ENCODE measurements at places on chromosomes 12 and 14.

DNA sequence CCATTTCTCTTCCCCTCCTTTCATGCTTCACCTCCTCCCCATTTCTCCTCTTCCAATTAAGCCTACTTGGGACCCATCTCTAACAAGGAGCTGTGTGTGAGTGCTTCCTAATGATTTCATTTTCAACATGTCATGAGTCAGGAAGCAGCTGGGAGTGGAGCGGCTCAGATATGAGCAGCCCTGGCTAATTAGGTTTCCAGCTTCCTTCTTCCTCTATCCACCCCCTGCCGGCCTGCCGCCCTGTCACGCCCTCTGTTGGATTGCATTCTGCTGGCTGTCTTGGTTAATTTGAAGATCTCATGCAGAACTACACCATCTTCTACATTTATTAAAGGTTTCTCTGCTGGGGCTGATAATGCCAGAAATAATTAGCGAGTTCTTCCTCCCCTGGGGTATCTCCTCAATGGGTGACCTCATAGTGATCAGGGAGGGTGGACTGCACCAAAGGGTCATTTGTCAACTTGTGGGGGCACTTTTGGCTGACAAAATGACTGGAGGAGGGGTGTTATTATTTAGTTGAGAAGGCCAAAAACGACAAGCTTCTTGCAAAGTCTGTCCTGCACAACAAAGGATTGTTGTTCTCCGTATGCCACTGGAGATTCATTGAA lies 300.9 kb upstream of the SRRM4 start:
- no peak for DNase-seq

DNA sequence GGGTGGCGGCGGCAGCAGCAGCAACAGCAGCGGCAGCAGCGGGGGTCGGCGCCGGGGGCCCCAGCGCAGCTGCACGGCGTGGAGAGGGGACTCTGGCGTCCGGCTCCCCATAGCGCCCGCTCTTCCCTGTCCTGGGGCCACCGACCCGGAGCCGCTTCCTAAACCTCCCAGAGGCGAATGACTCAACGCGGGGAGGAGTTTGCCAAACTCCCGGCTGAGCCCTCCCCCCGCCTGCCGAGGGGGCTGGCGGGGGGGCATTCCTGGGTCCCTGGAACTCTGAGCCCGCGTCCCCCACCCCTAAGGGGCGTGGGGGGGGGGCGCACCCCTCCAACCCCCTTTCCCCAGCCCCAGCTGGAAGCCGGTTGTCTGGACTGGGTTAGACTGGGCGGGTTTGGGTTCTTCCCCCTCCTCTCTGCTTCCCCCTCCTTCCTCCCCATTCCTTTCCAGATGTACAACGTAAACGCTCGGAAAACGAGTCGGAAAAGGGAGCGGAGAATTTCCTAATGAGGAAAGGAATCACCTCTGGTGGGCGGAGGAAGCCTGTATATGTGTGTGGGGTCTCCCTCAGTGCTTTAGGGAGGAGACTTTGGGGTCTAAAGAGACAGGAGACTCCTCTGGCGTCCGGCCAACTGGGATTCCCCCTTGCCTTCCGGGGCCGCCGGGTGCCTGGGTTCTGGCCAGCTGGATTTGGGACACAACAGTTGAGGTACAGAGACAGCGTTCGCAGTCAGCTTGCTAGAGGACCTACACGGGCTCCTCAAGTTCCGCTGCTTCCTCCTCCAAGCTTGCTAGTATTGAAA lies at the start of gene ITGA5:
Gene ITGA5, minus strand, starts transcription at position 179 of the 800 bp plus-strand sequence. Its CDS starts 68 bp downstream, at position 111.
- DNase-seq: no peak

GRCh38 chr14:28596391-28596790 lies 170.2 kb upstream of the FOXG1 start:
- DNase-seq: no peak

GRCh38 chr12:42560977-42561376 lies 28.6 kb downstream of the PRICKLE1 start:
- no peak for DNase-seq

All from natural killer cell treated with Interleukin-12 subunit alpha and Interleukin-12 subunit beta and Interleukin-15 and Interleukin-18, amount 100 ng/mL, for 72 hours (primary cell).